ENCODE measurements at places on chromosomes 5 and 9.

GRCh38 chr5:110321117-110321516, 405.4 kb downstream of the TMEM232 start:
- peak; percentile 10 for DNase-seq

GRCh38 chr9:76882686-76883085, 23.2 kb downstream of the PRUNE2 start:
- no peak for DNase-seq

DNA sequence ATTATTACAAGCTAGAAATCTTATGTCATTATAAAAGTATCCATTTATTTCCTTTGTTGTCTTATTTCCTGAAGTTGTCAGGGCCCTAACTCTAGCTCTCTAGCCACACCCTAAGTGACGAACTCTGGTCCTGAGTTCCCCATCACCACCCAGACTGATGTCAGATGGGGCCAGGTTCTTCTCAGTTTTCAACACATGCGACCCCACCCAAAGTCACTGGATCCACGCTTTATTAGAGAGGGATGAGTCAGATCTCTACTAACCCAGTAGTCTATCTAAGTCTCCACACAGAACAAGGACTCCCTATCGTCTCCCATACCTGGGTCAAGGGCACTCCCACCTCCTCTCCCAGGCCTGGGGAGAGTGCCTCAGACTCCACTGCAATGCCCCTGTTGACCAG, 6.8 kb upstream of the FEM1C start:
- no peak for DNase-seq

DNA sequence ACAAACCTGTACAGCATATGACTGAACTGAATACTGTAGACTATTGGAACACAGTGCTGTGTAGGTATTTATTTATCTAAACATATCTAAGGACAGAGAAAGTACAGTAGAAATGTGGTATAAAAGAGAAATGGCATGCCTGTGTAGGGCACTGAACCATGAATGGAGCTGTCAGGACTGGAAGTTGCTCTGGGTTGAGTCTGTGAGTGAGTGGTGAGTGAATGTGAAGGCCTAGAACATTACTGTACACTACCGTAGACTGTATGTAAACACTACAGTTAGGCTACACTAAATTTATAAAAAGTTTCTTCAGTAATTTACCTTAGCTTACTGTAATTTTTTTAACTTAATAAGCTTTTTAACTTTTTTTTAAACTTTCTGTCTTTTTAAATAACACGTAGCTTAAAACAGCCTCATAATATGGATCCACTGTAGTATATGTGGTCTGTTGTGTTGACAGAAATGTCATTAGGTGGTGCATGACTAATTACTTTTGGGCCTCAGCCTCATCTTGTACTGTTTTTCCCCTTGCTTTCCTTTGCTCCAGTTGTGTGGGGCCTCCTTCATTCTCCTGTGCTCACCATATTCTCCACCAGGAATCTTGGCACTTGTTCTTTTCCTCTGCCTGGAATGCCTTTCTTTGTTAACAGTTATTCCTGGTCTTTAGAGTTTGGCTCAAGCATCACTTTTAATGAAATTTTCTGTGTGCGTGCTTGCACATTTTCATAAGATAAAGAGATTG, 8.8 kb downstream of the SPIN1 start:
- no peak for DNase-seq

DNA sequence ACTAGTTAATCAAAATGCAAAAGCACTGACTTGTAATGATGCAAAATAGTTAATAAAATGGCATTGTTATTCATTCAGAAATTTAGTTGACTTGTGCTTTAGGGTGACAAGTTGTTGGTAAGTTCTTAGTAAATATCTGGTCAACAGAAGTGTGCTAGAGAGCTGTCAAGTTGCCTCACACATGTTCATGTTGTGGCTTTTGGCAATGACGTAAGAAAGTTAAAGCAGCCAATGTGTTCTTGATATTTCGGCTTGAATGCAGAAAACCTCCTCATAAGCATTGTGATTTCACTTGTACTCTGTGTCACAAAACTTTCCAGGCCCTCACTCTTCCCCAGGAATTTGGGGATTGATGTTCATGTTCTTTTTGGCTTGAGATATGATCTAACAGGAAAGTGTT, 626.7 kb downstream of the PRR16 start:
- DNase-seq: no peak

DNA sequence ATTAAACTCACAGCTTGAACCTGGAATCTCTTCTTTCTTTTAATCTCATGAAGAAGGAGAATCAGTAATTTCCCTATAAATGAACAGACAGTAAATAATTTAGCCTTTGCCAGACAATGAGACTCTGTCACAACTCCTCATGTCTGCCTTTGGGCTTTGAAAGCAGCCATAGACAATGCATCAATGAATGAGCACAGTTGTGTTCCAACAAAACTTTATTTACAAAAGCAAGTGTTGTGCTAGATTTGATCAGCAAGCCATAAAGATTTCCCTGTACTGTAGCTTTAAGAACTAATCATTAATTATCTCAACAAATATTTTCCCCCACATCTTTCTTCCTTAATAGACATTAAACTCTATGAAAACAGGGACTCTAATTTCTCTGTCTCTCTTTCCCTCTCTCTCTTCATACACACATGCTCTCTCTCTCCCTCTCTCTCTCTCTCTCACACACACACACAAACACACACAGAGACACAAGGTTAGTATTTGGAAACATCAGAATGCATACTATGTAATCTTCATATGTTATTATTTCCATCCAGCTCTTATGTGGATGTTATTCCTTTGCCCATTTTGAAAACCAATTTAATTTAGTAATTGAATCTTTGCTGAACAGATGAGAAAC, 1209.8 kb upstream of the CDH6 start:
- no peak for DNase-seq

- DNase-seq: no peak
Measured at GRCh38 chr5:1963941-1964451, 81.3 kb upstream of the IRX4 start.

DNA sequence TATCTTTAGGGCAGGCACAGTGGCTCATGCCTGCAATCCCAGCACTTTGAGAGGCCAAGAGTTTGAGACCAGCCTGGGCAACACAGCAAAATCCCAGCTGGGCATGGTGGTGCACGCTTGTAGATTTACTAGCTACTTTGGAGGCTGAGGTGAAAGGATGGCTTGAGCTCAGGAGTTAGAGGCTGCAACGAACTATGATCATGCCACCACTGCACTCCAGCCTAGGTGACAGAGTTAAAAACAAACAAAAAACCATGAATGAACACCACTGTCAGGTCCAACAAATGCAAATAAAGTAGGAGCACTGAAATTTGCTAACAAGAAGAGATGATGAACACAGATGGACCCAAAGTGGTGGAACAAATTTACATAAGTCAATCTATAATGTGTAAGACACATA, 4.9 kb downstream of the PTBP3 start:
- DNase-seq: no peak

GRCh38 chr5:90184764-90185163, 224.8 kb downstream of the CETN3 start:
- no peak for DNase-seq

GRCh38 chr9:109887079-109887478, 107.1 kb downstream of the PALM2AKAP2 start:
- no peak for DNase-seq

GRCh38 chr5:34858790-34859189, 19.8 kb downstream of the TTC23L start:
- DNase-seq: no peak

DNA sequence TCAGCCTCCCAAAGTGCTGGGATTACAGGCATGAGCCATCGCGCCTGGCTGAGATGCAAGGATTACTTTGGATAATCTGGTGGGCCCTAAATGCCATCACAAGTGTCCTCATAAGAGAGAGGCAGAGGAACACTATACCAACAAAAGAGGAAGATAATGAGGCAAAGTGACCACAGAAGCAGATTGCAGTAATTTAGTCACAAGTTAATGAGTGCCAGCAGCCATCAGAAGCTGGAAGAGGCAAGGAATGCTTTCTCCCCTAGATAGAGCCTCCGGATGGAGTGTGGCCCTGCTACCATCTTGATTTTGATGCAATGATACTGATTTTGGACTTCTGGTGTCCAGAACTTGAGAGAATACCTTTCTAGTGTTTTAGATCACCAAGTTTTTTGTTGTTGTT, 122.3 kb downstream of the SPATA31D1 start:
- DNase-seq: no peak

DNA sequence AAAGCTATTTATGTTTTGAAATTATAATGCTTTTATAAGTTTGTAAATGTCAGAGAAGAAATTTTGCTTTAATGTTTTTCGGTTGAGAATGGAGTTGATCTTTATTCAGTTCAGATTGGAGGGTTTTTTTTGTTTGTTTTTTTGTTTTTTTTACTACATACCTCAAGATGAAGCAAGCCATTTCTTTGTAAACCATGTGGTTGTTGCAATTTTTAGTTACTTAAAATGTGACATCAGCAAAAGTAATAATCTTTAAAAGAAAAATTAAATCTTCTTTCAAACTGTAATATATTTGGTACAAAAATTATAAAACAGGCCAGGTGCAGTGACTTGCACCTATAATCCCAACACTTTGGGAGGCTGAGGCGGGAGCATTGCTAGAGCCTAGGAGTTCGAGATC, 102.6 kb downstream of the CDC42SE2 start:
- no peak for DNase-seq

DNA sequence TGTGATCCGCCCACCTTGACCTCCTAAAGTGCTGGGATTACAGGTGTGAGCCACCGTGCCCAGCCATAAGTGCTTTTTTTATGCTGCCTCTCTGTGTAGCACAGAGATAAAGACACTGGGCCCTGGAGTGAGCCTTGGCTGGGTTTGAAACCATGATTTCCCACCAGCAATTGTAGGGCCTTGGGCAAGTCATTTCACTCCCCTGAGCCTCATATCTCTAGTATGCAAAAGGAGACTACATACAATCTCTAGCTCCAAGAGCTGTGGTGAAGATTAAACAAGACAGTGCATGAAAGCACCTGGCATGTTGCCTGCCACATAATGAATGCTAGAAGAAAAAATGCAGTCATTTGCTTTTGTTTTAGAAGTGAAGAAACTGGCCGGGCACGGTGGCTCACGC, 3.9 kb downstream of the FABP6 start:
- DNase-seq: no peak

DNA sequence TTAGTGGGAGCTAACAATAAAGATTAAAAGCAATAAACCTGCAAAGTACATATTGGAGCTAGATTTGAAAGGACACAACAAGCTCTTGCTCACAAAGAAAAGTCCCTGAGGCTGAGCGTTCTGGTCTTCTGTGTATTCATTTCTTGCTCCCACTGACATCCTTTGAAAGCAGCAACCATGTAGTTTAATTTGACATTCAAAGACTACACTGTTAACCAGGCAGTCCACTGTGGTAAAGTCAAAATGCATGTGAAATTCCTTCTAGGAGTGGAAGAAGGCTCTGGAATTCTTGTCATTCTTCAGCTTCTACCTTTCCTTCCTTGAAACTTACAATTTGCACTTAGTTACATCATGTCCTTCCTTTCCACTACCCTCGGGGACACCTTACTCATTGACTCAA, 480.7 kb downstream of the CSNK1G3 start:
- DNase-seq: no peak

DNA sequence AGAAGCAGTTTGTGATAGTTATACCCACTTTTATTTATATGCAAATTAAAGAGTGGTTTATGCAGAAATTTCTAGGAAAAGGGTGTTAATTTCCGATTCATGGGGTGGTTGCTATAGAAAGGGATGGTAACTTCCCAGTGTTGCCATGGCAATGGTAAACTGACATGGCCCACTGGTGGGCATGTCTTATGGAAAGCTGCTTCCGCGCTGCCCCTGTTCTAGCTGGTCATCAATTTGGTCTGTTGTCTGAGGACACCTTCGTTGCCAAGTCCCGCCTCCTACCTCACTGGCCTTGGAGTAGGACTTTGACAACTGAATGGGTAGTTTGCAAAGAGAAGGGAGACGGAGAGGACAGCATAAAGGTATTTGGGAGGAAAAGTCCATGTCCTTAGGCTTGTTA, 74.0 kb upstream of the SMIM23 start:
- no peak for DNase-seq

GRCh38 chr5:123755653-123756317, 243.8 kb downstream of the CSNK1G3 start:
- DNase-seq: peak; percentile 34

- no peak for DNase-seq
Measured at GRCh38 chr5:118253225-118254061, 734.9 kb downstream of the DTWD2 start.

GRCh38 chr9:99166149-99166548, 55.6 kb downstream of the ALG2 start:
- no peak for DNase-seq

GRCh38 chr5:5422819-5423515, 490 bp downstream of the ICE1 start:
- no peak for DNase-seq

DNA sequence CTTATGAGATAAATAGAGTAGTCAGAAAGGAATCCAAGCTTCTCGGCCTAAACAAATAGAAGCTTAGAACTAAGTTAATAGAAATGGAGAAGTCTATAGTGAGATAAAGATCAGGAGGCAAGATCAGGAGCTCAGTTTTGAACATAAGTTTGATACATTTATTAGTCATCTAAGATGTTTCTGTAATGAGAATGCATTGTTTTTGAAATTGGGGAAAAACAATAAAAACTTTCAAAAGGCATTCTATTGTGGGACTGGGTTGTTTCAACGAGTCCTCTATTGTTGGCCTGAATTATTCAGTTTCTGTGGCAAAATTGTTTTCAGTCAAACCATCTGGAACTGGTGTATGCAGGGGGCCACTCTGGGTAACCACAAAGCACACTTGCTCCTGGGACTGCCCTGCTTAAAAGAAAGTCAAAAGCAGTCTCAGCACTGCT, 181.0 kb upstream of the CLINT1 start:
- no peak for DNase-seq

DNA sequence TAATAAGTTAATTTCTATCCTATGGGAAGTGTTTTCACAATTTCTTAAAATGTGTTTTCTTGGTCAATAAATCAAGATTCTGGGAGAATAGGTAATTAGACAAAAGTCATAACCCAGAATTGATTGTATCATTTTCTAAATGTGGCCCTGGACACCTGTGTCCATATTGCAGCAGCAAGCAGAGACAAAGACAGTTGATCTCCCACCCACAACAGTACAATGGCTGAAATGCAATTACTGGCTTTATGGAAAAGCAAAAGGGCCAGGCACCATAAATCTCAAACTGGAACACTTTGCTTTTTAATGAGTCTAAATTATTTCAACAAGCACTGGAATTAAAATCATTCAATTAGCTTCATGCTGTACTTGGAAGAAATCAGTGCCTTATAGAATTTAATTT, 157.2 kb downstream of the ESM1 start:
- no peak for DNase-seq

- no peak for DNase-seq
Measured at GRCh38 chr5:10699281-10699874, 61.7 kb downstream of the DAP start.

GRCh38 chr5:157248821-157249470, 17.0 kb upstream of the CYFIP2 start:
- no peak for DNase-seq

Measured in kidney epithelial cell (primary cell).